ENCODE measurements at places on chromosomes 7 and 10.
A peak's percentile ranks its signal among the peaks of the same experiment; 100 is the strongest.

- DNase-seq: peak; percentile 94
Observed at GRCh38 chr7:55365675-55366460, 731 bp downstream of the LANCL2 start.

GRCh38 chr7:65927489-65928448 lies 54.2 kb downstream of the GUSB start:
- DNase-seq: no peak

DNA sequence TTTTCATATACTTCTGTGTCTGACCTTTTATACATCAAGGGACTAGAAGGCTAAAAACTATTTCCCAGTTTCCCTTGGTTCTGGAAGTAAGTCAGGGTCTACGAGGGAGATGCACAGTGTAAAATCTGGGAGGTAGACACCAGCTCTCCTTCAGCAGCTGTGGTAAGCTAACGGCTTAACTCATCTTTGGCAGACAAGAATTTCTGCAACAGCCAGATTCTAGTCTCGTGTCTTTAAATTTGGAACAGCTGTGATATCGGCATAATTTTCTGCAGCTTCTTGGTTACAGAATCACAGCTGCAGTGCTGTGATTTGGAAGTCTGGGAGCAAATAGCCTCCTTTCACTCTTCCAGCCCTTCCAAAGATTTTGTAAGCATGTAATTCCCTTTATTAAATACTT lies 37.4 kb upstream of the ABCB4 start:
- no peak for DNase-seq

DNA sequence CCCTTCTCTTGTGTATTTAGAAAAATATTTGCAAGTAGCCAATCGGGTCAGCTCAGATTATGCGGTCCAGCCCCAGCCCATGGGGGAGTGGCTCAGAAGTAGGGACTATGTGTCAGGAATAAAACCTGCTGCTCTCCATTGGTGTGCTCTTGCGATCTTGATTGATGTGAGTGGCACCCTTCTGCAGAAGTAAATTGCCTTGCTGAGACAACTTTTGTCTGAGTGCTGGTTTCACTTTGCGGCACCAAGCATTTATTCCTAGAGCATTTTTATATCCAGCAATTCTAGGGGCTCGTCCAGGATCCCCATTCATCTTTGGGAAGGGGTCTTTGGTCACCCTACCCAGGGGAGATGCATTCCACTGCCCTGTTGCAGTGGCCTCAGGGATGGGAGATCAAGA lies 26.1 kb upstream of the FAM221A start:
- no peak for DNase-seq

DNA sequence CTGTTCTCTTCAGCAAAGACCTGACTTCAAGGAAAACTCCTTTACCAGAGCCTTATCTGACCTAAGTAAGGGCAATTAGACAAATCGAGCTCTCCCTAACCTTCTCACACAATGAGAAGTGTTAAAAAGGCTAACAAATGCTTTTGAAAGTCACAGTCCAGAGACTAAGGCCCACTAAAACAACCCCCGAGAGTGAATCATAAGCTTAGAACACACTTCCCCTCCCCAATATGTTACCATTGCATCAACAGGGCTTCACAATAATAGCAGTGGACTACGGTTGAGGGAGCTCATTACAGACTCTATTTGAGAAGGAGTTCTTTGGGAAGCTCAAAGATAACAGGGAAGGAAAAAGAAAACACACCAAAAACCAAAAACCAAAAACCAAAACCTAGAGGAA lies 28.6 kb upstream of the ZEB1 start:
- no peak for DNase-seq

DNA sequence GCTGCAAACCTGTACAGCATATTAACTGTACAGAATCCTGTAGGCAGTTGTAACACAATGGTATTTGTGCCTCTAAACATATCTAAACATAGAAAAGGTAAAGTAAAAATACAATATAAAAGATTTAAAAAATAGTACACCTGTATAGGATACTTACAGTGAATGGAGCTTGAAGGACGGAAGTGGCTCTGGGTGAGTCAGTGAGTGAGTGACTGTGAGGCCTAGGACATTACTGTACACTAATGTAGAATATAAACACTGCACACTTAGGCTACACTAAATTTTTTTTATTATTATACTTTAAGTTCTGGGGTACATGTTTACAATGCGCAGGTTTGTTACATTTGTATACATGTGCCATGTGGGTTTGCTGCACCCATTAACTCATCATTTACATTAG lies 97.3 kb upstream of the STK17A start:
- no peak for DNase-seq

DNA sequence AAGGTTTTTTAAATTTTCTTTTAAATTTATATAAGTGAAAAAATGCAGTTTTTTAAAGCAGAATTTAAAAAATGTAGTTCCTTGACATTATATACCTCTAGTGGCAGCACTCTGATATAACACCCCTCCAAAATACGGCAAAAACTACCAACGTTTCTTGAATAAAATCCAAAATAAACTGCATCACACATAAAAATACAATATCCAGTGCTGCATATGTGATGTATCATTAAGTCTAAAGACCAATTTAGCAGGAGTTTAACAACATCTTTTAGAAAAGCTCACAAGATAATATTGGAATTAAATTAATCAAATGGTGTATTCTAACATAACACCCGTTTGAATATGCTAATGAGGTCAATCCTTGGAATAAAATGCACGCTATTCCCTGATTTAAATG lies 1.4 kb downstream of the TCERG1L start:
- no peak for DNase-seq

DNA sequence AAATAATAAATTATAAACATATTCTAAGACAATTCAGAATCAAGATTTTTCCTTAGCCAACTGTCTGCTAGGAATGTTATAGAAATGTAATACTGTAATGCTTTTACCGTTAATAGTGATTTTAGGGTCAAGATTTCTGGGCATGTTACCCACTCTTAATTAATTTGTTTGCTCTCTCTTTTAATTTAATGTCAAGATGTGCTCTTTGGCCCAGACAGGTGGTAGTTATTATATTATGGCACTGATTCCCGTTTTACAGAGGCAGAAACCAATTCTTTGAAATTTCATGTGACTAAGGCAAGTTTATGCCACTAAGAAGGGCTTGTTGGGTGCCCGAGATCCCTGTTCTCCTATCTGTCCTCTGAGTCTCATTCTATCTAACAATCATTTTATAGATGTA lies 959 bp upstream of the FAM107B start:
- DNase-seq: no peak

DNA sequence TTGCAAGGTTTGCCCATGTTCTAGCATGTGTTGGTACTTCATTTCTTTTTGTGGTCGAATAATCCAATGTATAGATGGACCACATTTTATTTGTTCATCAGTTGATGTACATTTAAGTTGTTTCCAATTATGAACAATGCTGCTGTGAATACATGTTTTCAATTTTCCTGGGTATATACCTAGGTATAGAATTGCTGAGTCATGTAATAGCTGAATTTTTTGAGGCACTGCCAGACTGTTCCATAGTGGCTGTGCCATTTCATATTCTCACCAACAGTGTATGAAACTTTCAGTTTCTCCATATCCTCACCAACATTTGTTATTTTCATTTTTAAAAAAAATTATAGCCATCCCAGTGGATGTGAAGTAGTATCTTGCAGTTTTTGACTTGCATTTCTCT lies 90.5 kb downstream of the EZH2 start:
- DNase-seq: no peak

- DNase-seq: no peak
Observed at GRCh38 chr7:142873281-142873784, 12.2 kb downstream of the TRPV6 start.

GRCh38 chr7:51629206-51629605 lies 312.6 kb upstream of the COBL start:
- no peak for DNase-seq

DNA sequence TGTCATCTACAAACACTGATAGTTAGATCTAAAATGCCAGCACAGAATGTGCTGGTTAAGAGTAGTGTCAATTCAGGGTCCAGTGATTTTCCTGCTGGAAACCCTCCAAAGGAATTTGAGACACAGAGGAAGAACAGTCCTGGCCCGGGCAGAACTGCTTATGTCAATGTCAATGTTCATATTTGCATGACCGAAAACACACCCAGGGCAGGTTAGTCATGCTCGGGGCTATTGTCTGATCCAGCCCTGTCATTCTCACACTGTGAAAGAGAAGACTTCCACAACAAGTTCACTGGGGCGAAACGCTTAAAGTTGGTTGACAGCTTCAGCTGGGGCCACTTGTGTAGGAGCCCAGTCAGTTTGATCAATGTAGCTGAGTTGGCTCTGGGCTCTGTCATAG lies 139.3 kb downstream of the C1GALT1 start:
- no peak for DNase-seq

DNA sequence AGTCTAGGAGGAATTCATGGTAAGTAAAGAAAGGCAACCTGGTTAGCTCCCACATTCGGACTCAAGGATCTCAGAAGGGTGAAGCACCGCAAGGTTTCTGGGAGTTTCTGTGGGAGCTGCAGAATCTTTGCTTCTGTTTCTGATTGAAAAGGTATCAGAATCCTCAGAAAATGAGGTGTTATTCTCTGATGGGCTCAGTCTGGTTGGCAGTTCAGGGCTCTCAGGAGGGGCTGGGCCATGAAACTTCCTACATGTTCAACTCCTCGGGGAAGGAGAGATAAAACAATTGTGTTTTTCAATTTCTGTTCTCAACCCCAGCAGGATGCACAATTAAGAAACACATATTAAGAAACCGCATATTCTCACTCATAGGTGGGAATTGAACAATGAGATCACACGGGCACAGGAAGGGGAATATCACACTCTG lies 9.1 kb downstream of the OR2A7 start:
- no peak for DNase-seq

DNA sequence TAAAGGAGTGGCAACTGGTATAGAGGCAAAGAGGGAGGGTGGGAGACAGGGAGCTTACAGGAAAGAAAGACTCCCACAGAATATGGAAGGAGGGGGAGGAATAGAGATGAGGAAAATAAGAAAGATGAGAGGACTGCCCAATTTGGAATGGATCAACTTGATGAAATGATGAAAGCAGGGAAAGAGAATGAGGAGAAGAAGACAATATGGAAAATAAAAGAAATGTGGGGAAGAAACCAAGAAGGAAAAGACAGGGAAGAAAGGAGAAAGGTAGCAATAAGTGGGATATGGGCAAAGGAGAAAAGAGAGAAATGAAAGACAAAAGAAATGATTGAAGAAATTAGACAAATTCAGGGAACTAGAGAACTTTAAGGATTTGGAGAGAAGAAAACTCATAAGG lies 3.0 kb downstream of the KEL start:
- no peak for DNase-seq

DNA sequence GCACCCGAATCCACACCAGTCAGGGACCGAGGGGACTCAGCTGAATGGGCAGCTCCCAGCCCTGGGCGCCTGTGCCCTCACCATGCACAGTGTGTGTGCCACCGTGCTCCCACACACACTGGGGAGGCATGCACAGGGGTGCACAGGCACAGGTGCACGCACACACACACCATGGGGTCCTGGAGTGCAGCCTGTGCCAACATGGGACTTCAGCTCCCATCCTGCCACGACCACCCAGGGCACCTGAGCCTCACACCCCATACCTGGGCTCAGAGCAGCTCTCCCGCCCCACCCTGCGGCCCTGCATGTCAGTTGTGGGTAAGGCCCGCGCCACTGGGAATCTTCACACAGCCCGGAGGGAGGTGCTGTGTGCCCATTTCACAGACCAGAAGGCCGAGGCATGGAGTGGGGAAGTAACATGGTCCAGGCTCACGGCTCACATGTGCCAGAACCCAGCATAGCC lies 8.0 kb downstream of the ELFN1 start:
- no peak for DNase-seq

DNA sequence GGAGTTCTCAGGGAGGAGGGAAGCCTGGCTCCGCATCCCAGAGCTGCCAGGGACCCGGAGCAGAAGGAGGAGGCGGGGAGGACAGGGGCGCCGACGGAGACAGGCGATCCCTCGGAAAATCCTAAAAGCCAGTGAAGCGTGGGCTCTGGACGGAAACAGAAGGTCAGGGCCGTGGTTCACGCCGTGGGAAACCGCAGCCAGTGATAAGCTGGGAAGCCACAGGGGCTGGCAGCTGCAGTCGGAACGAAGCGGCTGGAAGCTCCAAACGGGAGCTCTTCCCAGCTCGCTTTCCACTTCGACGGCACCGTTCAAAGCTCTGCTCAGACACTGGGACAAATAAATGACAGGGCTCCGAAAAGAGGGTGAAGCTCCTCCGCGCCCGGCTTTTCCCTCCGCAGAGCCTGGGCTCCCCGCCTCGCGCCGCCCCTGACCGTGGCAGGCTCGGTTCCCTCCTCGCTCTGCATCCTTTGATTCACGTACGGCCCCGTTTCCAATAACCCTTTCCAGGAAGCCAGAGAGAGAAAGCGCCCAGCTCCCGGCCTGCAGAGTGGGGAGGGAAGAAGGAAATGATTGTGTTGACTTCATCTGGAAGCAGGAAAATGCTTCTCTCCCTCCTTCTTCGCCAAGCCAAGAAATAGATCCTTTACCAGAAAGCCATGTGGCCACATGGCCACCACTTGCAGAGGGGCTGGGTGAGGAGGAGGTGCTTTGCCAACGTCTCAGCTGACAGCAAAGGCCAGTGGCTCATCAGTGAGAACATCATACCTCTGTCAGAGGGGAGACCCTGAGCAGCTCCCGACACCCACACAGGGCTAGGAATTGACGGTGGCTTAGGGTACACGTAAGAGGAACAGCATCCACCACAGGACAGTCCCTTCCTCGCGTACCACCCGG lies 57.4 kb downstream of the ADRB1 start:
- no peak for DNase-seq

DNA sequence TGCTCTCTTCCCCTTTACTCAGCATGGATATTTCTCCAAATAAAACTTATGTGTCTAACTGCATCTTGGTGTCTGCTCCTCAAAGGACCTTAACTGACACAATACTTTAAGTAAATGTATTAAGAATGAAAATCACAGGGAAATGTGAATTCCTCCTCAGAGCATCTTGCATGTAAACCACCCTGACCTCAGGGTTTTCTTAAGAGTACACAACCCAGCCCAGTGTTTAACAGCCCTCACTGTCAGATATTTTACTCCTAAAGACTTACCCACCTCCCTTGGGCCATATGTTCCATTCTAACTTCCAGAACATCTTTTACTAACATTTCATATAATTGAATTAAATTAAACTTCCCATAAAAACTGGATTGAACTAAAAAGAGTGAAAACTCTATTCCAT lies 315.3 kb downstream of the HPSE2 start:
- no peak for DNase-seq

DNA sequence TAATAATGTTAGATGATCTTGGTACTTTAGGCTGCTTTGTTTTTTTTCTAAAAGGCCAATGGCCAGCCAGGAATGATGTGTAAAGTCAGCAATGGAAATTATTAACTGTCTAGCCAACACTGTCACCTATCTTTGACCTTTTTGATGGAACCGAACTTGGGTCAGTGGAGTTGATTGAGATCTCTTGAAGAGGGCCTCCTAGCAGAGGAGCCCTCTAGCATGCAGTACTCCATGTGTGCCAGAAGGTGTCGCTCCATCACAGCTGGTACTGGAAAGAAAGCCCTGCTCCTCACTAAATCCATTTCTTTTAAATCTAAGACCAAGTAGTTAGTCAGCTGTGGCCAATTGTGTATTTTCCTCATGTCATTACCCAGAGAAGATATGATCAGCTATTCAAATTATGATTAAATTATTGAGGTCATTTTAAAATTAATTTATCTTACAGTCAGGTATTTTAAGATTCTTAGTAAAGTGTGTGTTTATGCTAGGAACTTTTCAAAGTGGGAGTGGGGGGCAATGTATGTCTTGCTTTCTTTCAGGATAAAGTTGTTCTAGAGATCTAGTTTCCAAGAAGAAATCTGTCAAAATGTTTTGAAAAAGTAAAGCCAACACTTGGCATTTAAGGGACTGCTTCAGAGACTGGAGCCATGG lies 33.1 kb upstream of the CROT start:
- DNase-seq: peak; percentile 39

GRCh38 chr10:108905821-108906220 lies 1017.5 kb downstream of the XPNPEP1 start:
- no peak for DNase-seq

Data from activated T-helper 1 cell treated with anti-CD3 and anti-CD28 coated beads, Interleukin-2, amount 50 U/mL, for 16 hours (primary cell).